ENCODE measurements at places on chromosomes 7 and 10.

DNA sequence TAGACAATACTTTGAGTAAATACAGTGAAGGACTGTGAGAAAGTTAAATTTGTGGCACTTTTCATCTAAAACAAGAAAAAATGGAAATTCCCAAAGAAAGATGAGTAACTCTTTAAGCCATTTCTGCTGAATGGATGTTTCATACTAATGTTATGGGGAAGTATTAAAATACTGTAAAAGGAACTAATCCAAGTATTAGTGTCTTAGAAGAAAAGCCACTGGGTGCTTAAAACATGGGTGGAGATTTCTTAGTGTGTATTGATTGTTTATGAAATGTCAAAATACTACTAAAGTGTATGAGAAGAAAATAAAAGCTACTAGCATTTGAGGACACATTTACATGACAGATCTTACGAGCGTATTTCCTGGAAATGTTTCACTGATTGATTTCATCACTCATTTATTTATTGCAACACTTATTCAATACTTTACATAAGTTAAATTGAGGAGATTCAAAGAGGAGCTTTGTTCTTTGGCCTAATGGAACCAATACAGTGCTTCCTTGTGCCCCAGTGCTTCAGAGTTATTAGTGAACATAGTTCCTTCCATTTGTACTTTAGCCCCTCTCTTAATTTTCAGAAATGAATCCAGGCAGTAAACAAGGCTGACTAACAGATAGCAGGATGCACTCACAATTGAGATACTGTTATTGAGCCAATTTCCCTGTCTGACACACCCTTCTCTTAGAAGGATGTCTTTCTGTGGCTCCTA is 155.5 kb upstream of the AHR start:
- no peak for DNase-seq

GRCh38 chr10:79020015-79020491 is 48.7 kb upstream of the ZMIZ1 start:
- no peak for DNase-seq

DNA sequence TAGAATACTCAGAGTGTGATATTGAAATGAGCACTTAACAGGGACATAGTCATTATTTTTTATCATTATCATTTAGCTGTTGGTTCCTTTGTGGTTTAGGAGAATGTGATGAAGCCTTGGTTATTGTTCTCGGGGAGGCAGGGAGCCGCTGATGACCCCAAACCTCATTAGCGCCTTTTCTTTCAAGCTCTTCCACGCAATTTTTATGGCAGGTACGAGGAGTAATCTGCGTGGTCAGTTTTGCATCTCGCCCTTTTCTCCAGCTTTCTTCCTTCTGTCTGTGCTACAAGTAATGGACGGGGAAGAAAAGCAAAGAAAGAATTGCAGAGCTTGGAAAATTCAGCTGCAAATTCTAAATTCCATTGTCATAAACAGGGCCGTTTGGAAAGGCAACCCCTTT is 338.4 kb downstream of the GLRX3 start:
- DNase-seq: no peak

DNA sequence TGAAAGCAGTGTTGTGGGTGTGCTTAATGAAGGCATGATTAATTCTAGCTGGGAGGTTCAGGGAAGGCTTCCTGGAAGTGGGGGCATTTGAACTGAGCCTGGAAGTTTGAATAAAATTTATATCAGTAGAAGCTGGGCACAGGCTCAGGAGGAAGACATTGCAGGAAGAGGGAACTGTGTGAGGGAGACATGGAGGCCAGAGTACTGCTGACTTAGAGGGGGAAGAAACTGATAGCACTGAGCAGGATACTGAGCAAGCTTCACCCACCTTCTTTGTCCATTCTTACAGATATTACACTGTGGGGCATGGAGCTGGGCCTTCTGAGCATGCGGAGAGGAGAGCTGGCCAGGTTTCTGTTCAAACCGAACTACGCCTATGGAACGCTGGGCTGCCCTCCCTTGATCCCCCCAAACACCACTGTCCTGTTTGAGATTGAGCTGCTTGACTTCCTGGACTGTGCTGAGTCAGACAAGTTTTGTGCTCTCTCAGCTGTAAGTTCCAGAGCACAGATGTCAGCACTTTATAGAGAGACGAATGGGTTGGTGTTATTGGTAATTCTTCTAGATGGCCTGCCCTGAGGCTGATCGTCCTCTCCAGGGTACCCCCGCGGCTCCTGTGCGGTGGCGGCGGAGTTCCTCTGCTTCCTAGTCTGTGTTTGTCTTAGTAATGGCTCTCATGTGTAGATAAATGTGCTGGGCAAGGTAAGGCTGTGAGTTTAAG is 2.1 kb downstream of the FKBP6 start:
- no peak for DNase-seq

DNA sequence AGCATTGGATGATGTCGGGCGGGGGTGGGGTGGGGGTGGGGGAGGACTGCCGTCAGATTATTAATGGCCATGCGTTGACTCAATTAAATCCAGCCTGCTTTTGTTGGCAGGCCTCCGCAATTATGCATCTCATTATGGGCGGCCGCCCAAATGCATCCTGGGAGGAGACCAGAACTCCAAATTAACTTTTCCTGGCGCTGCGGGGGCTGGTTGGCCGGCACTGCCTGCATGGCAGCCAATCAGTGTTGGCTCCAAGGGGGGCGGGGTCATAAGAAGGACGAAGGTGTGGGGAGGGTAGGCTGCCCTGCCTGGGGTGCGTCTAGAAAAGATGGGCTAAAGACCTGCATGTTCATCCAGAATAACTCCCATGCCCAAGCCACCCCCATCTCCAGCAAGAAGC is 83.9 kb upstream of the PAX2 start:
- DNase-seq: no peak

DNA sequence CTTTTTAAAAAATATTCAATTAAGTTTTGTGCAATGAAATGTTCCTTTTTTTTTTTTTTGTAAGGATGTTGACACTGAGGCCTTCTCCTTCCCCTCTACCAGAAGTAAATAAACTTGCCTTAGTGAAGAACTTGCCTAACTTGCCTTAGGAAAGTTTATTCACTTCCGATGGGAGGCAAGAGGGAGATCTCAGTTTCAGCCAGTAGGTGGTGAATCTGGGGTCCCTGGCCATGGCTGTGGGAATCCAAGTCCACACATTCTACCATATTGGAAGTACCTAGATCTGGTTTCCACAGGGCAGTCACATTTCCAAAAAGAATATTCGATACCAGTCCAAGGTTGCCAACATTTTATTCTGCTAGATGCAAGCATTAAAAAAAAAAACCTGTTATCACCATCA is 270.9 kb downstream of the CCSER2 start:
- DNase-seq: no peak

DNA sequence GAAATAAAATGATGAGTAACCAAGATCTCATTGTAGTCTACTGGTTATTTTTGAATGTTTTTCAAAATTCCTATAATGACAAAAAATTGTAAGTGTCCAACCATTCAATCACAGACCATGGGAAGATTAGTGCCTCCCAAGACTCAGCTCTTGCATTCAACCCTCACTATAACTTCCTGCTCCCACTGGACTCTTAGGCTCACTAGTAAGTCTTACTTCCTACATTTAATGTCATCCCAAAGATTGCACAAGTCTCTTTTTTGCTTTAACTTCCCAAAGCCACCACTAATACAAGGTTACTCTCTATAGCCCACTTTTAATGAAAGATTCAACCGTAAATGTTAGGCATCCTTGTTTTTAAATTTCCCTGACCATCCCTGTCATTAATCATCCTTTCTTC is 111.9 kb upstream of the NRBF2 start:
- DNase-seq: no peak

DNA sequence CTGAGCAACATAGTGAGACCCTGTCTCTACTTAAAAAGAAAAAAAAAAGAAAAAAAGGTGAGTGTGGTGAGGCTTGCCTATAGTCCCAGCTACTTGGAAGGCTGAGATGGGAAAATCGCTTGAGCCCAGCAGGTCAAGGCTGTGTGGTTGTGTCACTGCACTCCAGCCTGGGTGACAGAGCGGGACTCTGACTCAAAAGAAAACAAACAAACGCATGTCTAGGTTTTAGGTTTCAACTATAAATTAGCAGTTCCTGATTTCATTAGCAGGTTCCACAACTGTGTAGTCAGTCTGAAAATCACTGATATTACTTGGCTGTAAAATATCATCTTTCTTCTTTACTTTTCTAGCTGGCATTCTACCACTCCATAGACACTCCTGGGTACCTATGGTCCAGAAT is 155.7 kb upstream of the HGF start:
- no peak for DNase-seq

DNA sequence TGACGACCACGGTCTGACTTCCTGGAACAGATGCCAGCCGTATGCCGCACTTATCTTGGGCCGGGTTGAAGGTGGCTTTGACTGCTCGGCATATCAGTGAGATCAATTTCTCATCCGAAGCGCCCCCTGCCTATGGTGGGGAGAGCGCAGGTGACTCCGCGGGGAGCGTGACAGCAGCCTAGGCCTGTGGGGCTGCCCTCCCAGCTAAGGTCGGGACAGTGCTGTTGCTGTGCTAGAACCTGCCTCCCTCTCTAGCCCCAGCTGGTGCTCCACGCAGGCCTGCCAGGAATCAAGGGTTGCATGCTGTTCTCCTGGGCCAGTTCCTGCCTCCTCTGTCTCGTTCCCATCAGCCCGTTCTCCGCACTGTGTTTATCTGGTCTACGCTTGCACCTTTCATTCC is 49.8 kb downstream of the PODXL start:
- no peak for DNase-seq

DNA sequence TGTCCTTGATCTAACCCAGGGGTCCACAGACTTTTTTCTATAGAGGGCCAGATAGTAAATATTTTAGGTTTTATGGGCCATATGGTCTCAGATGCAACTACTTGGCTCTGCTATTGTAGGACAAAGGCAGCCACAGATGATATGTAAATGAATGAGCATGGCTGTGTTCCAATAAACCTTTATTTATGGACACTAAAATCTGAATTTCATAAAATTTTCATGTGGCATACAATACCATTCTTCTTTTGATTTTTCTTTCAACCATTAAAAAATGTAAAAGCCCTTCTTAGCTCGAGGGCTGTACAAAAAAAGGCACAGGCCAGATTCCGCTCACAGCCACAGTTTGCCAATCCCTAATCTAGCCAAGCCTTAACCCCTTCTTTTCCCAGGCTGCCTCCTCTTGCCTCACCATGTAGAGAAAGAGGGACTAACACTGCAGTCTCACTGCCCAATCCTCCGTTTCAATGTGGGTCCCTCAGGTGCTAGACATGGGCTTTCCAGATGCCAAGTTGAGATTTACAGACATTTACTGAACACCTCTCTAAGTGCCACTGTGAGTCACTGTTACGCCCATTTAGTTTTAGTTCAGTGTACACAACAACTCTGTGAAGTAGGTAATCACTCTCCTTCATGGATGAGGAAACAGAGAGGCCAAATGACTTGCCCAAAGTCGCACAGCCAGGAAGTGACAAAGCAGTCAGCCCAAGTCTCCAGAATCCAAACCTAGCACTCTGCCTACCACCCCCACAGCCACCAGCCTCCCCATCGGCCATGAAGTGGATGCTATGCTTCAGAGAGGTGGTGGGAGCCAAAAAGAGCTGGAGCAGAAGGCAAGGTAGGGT is 132.6 kb upstream of the PDLIM1 start:
- no peak for DNase-seq

DNA sequence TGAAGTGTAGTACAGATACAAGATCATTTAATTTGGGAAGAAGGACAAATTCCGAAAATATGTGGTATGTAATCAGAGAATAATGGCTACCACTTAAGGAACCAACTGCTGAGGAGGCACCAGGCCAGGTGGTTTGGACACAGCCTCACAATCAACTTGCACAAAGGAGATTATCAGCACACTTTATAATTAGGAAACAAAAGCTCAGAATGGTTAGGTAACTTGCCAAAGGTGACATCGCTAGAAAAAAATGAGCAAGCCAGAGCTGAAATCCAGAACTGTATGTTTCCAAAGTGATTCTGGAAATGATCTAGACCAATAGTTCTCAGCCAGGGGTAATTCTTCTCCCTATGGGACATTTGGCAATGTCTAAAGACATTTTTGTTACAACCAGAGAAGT is 36.6 kb downstream of the ERCC6 start:
- DNase-seq: no peak

GRCh38 chr10:26939962-26940354 is 79.2 kb upstream of the ABI1 start:
- no peak for DNase-seq

DNA sequence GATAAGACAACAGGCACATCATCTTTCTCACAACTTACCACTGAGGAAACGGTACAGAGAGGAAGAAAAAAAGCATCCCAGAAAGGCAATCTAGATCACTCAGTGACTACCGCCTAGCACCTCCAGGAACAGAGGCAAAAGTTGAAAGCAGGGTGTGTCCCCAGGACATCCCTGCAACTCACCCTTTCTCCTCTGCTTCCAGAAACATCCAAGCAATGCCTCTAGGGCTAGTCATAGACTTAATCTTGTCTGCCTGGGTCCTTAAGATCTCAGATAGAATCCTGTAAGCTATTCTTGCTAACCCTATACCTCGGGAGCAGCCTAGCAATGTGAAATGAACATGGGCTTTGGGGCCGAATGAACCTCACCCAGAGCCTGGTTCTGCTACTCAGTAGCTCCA is 18.8 kb upstream of the PDCD4 start:
- DNase-seq: no peak

DNA sequence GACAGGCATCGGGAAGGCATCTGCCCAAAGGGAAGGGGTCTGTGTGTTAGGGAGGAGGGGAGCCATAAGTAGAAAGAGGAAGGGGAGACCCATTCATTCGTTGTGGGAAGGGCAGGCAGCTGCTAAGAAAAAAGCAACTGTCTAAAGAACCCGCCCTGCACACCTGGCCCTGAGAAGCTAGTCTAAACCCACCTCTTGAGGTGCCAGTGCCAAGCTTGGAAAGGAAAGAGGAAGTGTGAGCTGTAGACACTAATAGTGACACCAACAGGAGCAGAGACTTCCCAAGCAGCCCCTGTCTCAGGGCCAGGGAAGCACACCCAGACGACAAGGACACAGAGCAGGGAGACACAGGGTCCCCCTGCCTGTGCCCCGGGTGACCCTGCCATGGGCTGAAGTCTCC is 40.8 kb upstream of the PRSS58 start:
- no peak for DNase-seq

- no peak for DNase-seq
These were observed at the start of gene CABCOCO1 for GRCh38 chr10:61662794-61663259. Gene CABCOCO1 (plus strand): TSS chr10:61662929. CDS start chr10:61662973, 44 bp downstream.

DNA sequence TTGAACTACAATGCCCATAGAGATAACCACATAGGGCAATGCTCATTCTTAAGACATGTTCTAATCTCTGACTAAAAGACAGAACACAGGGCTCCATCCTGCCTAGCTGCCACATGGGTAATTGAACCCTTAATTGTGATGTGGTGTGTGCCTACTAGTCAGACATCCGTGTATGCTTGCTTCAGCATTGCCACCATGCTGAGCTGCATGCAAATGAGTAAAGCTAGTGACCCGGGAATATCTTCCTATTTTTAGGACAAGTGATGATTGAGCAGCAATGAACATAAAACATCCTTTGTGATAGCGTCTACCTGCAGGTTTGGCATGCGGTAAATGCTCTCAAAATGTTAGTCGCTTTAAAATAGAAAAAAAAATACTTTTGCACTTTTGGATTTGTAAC is 115.8 kb downstream of the MAGI2 start:
- no peak for DNase-seq

GRCh38 chr7:3370068-3370830 is 69.2 kb downstream of the SDK1 start:
- no peak for DNase-seq

GRCh38 chr7:1844336-1844950 is 174.4 kb downstream of the ELFN1 start:
- DNase-seq: no peak
